ENCODE measurements at places on chromosomes 3 and 15.

DNA sequence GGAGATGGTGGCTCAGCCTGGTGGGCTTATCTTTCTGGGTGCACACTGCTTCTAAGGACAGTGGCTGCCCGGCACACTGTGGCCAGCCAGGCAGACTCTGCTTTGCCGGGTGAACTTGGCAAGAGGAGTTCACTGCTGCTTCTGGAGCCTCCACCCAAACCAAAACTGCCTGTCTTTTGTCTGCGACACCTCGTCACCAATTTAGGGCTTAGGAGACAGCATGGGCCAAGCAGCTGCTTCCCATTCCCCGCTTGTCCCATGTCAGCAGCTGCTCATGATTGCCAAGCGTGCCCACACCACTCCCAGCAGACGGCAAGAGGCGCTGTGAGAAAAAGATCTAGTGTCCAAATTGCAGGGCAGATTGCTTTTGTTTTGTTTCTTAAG lies 57.3 kb downstream of the LSM3 start:
- no peak for DNase-seq

DNA sequence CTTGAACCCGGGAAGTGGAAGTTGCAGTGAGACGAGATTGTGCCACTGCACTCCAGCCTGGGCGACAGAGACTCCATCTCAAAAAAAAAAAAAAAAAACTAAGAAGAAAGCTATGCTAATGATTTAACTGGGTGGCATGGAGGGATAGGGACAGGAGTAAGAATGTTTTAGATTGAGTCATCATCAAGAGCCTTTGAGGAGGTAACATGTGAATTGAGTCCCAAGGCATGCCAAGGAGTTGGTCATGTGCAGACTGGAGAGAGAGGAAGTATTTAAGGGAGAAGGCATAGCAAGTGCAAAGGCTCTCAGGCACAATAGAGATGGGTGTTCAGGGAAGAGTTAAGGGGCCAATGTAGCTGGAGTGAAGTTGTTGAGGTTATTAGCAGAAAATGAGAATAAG lies 9.1 kb downstream of the BNC1 start:
- DNase-seq: no peak

- DNase-seq: no peak
Observed at GRCh38 chr3:141020143-141020830, 30.9 kb upstream of the SPSB4 start.

- no peak for DNase-seq
Observed at GRCh38 chr15:74653426-74654102, 37.9 kb downstream of the CLK3 start.

DNA sequence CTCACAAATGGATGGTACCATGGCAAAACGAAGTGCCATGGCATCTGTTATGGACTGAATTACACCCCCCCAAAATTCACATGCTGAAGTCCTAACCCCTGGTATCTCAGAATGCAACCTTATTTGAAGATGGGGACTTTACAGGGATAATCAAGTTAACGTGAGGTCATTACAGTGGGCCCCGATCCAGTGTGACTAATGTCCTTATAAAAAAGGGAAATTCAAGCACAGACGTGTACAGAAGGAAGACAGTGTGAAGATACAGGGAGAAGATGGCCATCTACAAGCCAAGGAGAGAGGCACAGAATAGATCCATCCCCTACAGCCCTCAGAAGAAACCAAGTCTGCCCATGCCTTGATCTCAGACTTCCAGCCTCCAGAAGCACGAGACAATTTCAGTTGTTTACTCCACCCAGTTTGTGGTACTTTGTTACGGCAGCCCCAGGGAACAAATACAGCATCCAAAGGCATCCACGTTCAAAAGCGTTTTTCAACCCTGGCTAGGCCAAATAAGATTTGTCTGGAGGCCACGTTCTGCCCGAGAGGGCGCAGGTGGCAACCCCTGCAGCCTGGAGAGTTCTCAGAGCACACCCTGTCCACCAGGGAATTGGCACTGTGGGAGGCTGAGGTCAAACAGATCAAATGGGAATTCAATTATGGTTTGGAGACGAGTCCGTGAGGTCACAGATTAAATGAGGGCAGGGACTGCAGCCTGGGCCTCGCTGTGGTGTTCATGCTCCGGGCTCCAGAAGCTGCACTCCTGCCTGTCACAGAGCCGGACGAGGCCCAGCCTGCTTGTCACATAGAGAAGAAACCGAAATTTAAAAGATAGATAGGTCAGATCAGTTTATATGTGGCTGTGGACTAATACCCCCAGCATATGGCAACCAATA lies 494.8 kb downstream of the SHQ1 start:
- DNase-seq: no peak

DNA sequence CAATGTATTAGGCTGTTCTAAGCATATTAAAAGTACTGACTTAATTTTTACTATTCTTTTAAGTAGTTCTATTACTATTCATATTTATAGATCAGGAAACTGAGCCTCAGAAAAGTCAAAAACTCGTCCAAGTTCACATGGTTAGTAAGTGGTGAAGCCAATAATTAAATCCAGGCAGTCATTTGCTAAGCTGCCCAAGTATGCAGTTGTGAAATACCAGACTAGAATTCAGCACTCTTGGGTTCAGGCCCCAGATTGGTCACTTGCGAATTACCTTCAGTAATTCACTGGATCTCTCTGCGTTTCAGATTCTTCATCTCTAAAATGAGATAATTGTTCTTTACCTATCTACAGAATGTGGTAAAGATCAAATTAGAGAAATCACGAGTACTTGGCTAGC lies 161.9 kb upstream of the CADPS start:
- DNase-seq: no peak

DNA sequence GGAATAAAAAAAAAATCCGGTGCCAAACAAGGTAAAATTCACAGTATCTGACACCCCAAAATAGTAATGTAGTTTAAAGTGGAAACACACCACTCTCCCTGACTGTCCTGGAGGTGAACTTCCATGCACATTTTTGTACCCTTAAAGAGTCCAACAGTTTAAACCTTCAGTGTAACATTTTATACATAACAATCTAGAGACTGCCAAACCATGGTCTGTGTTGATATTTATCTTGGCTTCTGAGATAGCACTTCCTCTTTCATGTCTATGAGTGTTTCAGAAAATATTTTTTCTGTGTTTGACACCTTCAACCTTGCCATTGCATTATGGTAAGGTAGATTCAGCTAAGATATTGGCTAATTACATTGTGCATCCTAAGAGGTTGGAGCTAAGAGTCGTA lies 13.9 kb downstream of the TMEM45A start:
- no peak for DNase-seq

- DNase-seq: no peak
Observed at GRCh38 chr3:30583973-30584372, 22.4 kb upstream of the TGFBR2 start.

DNA sequence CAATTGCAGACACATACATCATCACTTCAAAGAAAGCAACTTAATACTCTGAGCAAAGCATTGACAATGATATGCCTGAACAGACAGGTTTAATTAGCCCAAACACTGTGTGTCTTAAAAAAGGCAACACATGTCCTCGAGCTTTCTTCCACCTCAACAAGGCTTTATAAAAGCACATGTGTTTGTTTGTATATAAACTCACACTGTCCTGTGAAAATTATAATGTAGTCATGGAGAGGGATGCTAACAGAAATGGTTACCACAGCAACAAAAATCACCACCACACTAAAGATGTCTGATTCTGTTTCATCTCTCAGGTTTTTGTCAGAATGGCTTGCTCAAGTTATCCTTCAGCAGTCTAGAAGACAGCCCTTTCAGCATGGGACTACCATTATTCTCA lies 314.7 kb downstream of the MAGI1 start:
- no peak for DNase-seq

DNA sequence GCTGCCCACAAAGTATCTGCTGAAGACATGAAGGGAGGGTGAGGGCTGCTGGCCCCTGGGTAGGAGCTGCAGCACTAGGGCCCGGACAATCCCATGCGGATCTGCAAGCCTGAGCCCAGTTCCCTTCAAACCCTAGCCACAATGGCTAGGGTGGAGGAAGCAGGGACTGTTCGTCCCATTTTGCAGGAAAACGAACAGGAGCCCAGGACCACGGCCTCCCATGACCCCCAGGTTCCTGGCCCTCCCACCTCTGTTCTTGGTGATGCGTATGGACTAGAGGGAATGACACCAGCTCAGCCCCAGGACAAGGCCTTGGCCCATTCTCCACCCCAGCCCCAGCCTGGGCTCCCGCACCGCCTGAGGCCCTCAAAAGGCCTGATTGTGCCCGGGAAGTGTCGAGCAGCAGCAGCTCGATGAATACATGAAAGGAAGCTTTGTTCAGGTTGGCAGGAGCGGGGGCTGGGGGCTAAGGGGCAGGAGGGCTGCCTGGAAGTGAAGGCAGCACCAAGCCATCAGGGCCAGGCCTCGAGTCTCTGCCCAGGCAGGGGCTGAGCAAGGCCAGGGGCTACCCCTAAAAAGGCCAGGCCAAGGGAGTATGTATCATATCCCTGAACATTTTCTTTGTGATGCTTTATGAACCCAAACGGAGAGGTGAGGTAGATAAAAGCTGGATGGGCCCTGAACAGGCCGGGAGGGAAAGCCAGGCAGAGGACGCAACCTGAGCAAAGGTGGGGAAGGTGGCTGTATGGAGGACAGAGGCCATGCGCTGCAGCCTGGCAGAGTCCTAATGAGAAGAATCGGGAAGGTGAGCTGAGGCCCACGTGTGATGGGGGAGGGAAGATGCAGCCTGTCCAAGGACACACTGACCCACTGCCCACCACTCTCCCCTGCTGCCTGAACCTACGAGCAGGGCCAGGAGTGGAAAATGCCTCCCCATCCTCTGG lies 12.2 kb downstream of the SEMA7A start:
- DNase-seq: no peak

GRCh38 chr3:18900994-18901393 lies 247.3 kb upstream of the KCNH8 start:
- DNase-seq: no peak

GRCh38 chr3:119810018-119810435 lies 28.1 kb downstream of the NR1I2 start:
- peak; percentile 57 for DNase-seq

DNA sequence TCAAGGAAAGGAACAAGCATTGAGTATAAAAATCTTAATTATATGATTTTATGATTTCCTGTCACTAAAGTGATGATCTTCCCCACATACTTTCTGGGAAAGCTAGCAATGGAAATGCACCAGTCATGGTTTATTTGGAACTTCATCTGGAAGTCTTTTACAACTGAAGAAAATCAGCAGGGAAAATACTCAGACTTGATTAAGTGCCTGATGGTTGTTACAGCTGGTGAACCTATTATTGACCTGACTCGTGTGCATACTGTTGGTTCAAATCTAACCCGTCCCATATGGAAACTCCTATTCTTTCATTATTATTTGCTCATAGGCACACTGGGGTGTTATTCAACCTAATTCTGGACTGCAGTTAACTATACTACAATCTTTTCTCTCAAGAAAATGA lies 701.8 kb upstream of the CCDC54 start:
- DNase-seq: no peak

- DNase-seq: no peak
Observed at GRCh38 chr3:46923559-46924350, 46.2 kb downstream of the PTH1R start.

DNA sequence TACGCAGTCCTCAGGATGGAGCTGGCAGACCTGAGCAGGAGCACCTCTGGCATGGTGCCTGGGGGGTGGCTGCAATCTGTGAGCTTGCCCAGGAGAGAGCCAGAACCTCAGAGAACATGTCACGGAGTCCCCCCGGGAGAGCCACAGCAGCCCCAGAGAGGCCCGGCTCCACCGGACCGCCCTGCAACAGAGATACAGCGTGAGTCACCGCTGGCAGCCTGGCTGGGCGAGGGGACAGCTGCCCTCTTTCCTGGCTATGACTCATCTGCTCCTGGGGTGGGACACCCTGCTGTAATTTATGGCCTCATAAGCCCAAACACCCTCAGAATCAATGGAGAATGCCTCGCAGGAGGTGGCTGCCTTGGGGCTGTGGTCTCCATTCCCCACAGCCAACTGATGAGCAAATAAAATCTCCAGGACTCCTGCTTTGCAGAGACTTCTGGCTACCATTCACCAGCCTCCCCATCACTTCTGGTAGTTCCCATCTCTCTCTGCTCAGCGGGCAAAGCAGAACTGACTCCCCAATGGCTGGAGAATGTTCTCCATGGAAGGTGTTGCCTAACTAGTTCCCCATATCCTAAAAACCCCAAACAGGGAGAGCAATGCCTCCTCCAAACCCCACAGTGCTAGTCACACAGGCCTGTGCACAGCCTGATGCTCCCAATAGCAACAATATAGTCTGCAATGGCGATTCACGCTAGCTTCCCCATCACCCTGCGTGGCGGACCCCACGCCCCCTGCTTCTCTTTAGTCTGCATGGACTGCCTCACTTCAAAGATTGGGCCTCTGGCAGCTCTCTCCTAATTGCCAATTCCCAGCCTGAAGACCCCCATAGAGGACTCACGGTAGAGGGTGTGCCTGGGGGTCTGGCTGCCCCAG lies 21.6 kb downstream of the ACSBG1 start:
- DNase-seq: no peak

DNA sequence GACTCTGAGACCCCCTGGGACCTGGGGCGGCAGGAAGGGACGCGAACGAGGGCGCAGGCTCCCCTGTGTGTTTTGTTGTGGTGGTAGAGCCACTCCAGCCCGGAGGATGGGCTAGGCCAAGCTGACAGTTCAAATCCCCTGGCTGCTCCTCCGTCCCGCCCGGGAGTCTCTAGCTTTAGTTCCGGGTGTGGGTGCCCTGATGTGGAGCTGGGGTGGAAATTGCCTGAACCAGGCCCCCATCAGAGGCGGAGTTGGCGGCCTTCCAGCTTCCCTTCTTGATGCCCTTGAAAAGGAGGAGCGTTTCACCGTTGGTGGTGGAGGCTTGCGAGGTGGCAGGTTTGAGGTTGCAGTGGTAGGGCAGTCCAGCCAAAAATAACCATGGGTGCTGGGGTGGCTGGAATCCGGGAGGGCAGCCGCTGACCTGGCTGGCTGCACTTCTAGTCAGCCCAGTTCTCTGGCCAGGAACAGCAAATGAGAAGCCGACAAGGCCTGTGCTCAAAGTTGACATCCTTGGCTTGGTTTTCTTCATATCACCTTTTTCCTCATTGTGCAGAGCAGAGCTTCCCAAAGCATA lies 817 bp downstream of the CLK3 start:
- DNase-seq: peak; percentile 52

- no peak for DNase-seq
Observed at GRCh38 chr3:111906656-111907055, 47.6 kb downstream of the PHLDB2 start.

- no peak for DNase-seq
Observed at GRCh38 chr3:157830556-157831236, 275.5 kb downstream of the SHOX2 start.

DNA sequence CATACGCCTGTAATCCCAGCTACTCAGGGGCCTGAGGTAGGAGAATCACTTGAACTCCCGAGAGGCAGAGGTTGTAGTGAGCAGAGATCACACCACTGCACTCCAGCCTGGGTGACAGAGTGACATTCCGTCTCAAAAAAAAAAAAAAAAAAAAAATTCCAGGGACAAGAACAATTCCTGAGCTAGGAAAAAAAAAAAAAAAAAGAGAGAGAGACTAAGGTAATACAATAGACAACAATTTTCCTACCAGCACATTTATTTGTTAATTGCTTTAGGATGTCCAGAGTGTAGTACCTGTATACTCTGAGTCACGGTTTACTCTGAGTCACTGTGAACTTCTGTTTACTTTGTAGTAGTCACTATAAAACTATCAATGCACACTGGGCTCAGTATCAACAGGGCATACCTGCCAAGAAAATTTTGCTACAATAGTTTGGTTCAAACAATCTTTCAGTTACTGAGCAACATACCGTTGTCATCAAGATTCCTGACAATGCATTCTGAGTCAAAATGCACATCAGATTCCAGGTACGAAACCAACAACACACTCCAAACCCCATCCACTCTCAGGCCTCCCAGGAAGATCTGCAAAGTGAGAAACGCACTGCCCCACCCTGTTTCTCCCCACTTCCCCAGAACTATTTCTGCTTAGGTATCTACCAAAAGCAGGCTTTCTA lies 28.3 kb downstream of the IGF2BP2 start:
- no peak for DNase-seq

All from stimulated activated naive CD4-positive, alpha-beta T cell treated with Interleukin-2 at 50 U/mL for 16 hours (primary cell).